CMK (cell line): ENCODE measurements at places on chromosomes 11 and 22.

- DNase-seq = no peak
Measured at GRCh38 chr22:19853879-19854777, 546 bp downstream of the GNB1L start.

GRCh38 chr11:29669310-29669709 is 347.5 kb downstream of the KCNA4 start:
- no peak for DNase-seq

- no peak for DNase-seq
Measured at GRCh38 chr22:31080164-31080847, 812 bp upstream of the SMTN start.

DNA sequence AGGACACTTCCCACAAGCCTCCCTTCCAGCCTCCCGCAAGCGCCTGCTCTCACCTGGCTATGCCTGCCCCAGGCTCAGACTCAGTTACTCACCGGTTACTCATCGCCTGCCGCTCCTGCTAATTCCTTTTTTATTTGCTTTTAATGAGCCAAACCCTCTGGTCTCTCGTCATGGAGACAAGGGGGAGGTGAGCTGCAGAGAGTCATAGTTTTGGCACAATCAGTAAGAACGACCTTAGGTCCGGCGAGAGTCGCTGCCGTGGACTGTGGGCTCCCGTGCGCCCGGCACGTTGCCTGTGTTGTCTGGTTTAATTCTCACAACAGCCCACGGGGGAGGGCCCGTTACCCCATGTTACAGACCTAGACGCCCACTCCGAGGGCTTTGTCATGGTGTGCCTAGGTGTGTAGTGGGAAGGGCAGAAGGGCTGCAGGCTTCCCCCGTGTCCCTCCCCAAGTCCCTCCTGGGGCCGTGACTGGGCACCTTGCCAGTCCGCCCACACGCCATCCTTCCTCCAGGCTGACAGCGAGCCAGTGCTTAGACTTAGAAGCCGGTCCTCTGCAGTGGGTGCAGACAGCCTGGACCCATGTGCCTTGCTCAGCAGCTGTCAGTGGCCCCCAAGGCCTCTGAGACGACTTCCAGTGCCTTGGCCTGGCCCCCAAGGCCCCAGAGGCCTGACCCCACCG is 42.2 kb downstream of the WNT7B start:
- DNase-seq = no peak
